ENCODE measurements at places on chromosomes 16 and 17. TPM values are rescaled to one million over a fixed set of nuclear protein-coding genes. Genes with fewer than 3 reads are reported as not detected.

Gene HBZ
- polyA plus RNA-seq, result 0.10 TPM

DNA sequence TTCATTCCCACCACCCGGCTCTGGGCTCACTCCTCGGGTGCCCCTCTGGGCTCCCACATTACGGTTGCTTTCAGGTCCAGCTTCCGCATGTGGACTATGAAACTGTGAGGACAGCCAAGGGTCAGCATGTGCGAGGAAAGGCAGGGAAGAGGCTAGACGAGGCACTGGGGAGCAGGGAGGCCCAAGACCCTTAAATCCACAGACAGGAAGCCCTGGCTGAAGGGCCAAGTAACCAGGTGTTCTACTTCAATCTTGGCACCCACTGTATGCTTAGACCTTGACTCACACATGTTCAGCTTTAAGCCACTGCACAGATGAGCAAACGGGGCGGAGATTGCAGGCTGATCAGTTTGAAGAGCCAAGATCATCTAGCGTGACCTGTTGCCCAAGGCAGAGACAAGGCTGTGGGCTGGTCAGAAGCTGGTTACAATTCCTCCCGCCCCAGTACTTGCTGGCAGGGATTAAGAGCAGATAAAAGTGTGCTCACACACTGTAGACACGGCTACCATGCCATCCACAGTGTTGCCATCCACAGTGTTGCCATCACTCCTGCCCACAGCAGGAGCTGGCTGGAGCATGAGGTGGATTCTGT, at the start of gene CES4A:
Gene CES4A (plus strand): TSS at position 393 of the 592 bp plus-strand sequence. CDS start 184 bp downstream, at position 577.
- peak; percentile 75 for DNase-seq

- DNase-seq, result no peak
Measured at GRCh38 chr16:1003391-1004347, 22.1 kb downstream of the SOX8 start.

GRCh38 chr16:69408475-69408874, 15.9 kb upstream of the CYB5B start:
- no peak for DNase-seq

DNA sequence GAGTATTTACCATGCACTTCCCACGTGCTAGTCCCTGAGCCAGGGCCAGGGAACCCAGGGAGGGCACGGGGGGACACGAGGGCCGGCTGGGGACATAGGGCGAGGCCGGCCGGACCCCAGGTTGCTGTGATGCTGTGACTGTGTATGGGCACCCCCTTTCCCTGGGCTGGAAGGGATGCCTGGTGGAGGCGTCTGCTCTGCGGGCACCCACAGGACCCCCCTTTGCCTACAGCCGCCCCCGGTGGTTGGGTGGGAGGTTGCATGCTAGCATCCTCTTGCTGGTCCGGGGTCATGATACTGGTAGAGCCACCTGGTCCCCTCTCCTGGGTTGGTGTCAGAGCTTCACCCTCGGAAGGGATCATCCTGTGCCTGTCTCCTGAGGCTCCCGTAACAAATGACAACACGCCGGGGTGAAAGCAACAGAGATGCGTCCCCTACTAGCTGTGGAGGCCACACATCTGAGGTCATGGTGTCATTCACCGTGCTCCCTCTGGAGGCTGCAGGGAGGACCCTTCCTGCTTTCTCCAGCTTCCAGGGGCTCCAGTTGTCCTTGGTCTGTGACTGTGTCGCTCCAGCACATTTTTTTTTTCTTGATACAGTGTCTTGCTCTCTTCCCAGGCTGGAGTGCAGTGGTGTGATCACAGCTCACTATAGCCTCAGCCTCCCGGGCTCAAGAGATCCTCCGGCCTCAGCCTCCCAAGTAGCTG, 3.1 kb upstream of the CIAO3 start:
- DNase-seq, result no peak

Data from sigmoid colon (tissue), 7 donors.